Mesothelial cell of epicardium (in vitro differentiated cells): ENCODE measurements at places on chromosomes 11 and 22.

- peaks cover 23% of the 10 kb centered on the region for H3K4me1 ChIP-seq
- peaks cover 45% of the 10 kb centered on the region for H3K27me3 ChIP-seq
- peak; percentile 63 for DNase-seq
- peak overlapping the region; percentile 65 for H3K4me3 ChIP-seq
Measured at GRCh38 chr22:49481659-49482399, 345.8 kb downstream of the BRD1 start.

GRCh38 chr11:44763121-44763820 lies 36.5 kb downstream of the TSPAN18 start:
- no peak for DNase-seq
- peak overlapping the region; percentile 48 for H3K27ac ChIP-seq
- peaks cover 7% of the 10 kb centered on the region for H3K36me3 ChIP-seq
- no peaks in the 10 kb centered on the region for H3K27me3 ChIP-seq

- no peak for DNase-seq
- no peak overlapping the region for H3K4me3 ChIP-seq
- no peaks in the 10 kb centered on the region for H3K27me3 ChIP-seq
- no peaks in the 10 kb centered on the region for H3K36me3 ChIP-seq
Measured at GRCh38 chr11:13053255-13053917, 44.3 kb downstream of the RASSF10 start.

- no peak overlapping the region for H3K27ac ChIP-seq
- H3K36me3 ChIP-seq: no peaks in the 10 kb centered on the region
- H3K4me1 ChIP-seq: no peaks in the 10 kb centered on the region
- H3K4me3 ChIP-seq: no peak overlapping the region
- H3K27me3 ChIP-seq: no peaks in the 10 kb centered on the region
Measured at GRCh38 chr11:40759341-40759740, 700.1 kb downstream of the LRRC4C start.

- H3K4me3 ChIP-seq: no peak overlapping the region
- no peak for DNase-seq
- no peak overlapping the region for H3K27ac ChIP-seq
Measured at GRCh38 chr22:49260681-49261580, 566.7 kb downstream of the BRD1 start.

DNA sequence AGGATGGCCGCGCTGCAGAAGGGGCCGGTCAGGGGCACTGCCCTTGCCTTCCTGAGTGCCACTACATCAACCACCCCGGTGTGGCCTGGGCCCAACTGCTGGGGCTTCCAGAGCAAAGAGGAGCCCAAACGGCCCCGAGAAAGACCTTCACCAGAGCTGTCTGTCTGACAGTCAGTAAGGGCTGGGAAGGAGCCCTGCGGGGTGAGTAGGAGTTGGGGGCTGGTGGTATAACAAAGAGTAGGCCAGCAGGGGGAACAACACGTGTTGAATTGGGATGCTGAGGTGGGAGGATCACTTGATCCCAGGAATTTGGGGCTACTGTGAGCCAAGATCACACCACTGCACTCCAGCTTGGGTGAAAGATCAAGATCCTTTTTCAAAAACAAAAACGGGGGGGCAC lies 3.9 kb downstream of the GSTT4 start:
- H3K27me3 ChIP-seq: peaks cover 2% of the 10 kb centered on the region
- H3K27ac ChIP-seq: no peak overlapping the region
- no peaks in the 10 kb centered on the region for H3K36me3 ChIP-seq
- H3K4me3 ChIP-seq: no peak overlapping the region
- DNase-seq: no peak

- H3K27me3 ChIP-seq: peaks cover 54% of the 10 kb centered on the region
- DNase-seq: no peak
- peaks cover 24% of the 10 kb centered on the region for H3K4me1 ChIP-seq
- no peaks in the 10 kb centered on the region for H3K36me3 ChIP-seq
- H3K4me3 ChIP-seq: no peak overlapping the region
Measured at GRCh38 chr11:45660729-45661438, 4.5 kb downstream of the CHST1 start.

DNA sequence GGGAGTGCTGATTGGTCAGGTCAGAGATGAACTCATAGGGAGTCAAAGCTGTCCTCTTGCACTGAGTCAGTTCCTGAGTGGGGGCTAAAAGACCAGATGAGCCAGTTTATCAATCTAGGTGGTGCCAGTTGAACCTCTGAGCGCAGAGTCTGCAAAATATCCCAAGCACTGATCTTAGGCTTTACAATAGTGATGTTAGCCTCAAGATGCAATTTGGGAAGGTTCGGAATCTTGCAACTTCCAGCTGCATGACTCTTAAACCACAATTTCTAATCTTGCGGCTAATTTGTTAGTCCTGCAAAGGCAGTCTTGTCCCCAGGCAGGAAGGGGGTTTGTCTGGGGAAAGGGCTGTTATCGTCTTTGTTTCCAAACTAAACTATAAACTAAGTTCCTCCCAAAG lies 92.3 kb upstream of the PARVA start:
- peak overlapping the region; percentile 77 for H3K27ac ChIP-seq
- H3K27me3 ChIP-seq: peaks cover 6% of the 10 kb centered on the region
- H3K36me3 ChIP-seq: no peaks in the 10 kb centered on the region
- no peak for DNase-seq

DNA sequence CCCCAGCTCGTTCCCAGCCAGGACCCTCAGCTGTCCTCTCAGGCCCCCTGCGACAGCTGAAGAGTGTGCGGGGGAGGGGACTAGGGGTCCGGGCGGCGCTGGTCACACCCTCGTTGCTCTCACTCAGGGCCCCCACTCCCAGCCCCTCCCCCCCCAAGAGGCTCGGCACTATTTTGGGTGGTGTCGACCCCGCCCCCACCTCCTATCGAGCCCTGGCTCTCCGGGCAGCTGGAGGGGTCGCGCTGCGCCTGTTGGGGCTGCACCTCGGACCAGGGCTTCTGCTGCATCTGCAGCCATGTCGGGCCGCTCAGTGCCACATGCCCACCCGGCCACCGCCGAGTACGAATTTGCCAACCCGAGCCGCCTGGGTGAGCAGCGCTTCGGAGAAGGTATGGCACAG lies at the start of gene HSPB2:
TSS of gene HSPB2 (plus strand) at position 200 of the 400 bp plus-strand sequence. CDS start at position 296, 96 bp downstream.
- peaks cover 4% of the 10 kb centered on the region for H3K27me3 ChIP-seq
- no peak for DNase-seq
- peak within 1 kb of the TSS; percentile 78 for H3K27ac ChIP-seq

GRCh38 chr11:61298663-61299244 lies 3.6 kb upstream of the VWCE start:
- H3K27ac ChIP-seq: no peak overlapping the region
- H3K27me3 ChIP-seq: peaks cover 2% of the 10 kb centered on the region
- peaks cover 37% of the 10 kb centered on the region for H3K36me3 ChIP-seq

DNA sequence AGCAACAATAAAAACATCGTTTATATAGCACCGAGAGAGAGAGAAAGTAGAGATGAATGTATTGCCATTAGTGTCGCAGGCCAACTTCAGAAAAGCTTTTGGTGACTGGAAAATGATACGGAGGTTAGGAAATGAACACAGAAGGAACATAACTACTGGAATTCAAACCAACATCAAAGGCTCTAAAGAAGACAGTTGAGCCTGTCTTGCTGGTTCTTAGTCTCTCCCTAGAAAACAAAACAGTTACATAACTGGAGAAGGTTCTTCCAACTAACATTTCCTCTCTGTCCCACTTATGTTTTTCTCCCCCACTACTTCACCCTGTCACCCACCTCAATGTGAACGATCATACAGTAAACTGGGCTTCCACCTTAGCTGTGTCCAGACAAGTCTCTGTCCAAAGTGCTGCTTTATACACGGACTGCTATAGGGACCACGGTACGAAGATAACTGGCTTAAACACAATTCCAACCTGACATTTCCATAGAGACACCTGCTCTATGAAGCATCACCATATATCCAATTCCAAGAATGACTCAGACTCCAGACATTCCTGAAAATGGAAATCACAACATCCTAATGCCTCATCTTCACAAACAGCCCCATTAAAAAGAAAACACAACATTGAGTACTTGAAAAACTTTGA lies 85.2 kb upstream of the ARHGAP32 start:
- peaks cover 52% of the 10 kb centered on the region for H3K4me1 ChIP-seq
- no peak for DNase-seq
- H3K27me3 ChIP-seq: no peaks in the 10 kb centered on the region
- H3K4me3 ChIP-seq: peak overlapping the region; percentile 83
- no peaks in the 10 kb centered on the region for H3K36me3 ChIP-seq

GRCh38 chr22:39308614-39309363 lies 10.6 kb downstream of the RPL3 start:
- peaks cover 19% of the 10 kb centered on the region for H3K36me3 ChIP-seq

DNA sequence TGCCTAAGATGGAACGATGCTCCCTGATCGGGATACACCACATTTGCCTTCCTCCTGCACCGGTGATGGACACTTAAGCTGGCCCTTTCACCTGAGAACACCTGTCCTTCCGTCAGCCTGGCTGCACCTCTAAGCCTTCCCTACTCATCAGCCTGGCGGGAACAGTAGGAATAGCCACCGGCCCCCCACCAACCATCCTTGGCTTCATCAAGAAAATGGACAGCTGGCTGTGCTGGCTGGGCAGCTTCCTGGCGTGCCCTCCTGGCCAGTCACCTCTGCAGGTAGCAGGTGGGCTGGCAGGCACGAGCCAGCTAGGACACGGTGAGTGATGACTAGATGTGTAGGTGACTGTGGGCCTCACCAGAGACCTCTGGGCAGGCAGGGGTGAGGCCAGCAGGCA lies 142.8 kb downstream of the CTTN start:
- H3K27me3 ChIP-seq: no peaks in the 10 kb centered on the region
- no peaks in the 10 kb centered on the region for H3K4me1 ChIP-seq
- no peaks in the 10 kb centered on the region for H3K36me3 ChIP-seq
- H3K27ac ChIP-seq: no peak overlapping the region
- DNase-seq: no peak
- no peak overlapping the region for H3K4me3 ChIP-seq

- H3K27ac ChIP-seq: no peak overlapping the region
- H3K36me3 ChIP-seq: peaks cover 5% of the 10 kb centered on the region
- DNase-seq: no peak
- H3K4me1 ChIP-seq: peaks cover 5% of the 10 kb centered on the region
- H3K4me3 ChIP-seq: no peak overlapping the region
- H3K27me3 ChIP-seq: no peaks in the 10 kb centered on the region
Measured at GRCh38 chr22:33757041-33757801, 163.1 kb downstream of the LARGE1 start.

DNA sequence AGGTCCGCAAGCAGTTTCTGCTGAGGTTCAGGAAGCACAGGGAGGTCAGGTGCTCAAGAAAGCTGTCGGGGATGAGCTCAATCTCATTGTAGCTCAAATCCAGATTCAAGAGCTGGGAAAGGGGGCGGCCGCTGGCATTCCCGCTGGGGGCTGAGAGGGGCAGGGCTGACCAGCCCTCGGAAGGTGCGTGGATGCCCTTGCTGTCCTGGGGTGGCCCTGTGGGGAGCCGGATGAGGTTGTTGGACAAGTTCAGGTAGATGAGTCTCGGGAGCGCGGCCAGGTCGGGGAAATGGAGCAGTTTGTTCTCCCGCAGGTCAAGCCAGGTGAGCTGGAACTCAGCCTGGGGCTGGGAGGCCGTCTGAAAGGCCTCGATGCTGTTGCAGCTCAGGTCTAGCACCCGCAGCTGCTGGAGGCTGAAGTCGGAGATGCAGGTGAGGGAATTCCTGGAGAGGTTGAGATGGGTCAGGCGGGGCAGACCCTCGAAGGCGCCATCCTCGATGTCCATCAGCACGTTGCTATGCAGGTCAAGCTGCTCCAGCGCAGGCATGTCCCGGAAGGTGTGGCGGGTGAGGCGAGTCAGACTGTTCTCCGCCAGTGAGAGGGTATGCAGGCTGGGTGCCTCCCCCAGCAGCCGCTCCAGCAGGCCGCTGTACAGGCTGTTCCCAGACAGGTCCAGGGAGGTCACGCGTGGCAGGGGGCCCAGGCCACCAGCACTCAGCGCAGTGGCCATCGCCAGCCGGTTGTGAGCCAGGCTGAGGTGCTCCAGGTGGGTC lies 9.8 kb downstream of the LRRC32 start:
- peaks cover 9% of the 10 kb centered on the region for H3K4me1 ChIP-seq
- no peak overlapping the region for H3K27ac ChIP-seq
- DNase-seq: no peak
- H3K4me3 ChIP-seq: no peak overlapping the region

GRCh38 chr22:19285831-19286230 lies 5.7 kb downstream of the CLTCL1 start:
- DNase-seq: no peak
- H3K27me3 ChIP-seq: peaks cover 29% of the 10 kb centered on the region
- no peaks in the 10 kb centered on the region for H3K36me3 ChIP-seq

DNA sequence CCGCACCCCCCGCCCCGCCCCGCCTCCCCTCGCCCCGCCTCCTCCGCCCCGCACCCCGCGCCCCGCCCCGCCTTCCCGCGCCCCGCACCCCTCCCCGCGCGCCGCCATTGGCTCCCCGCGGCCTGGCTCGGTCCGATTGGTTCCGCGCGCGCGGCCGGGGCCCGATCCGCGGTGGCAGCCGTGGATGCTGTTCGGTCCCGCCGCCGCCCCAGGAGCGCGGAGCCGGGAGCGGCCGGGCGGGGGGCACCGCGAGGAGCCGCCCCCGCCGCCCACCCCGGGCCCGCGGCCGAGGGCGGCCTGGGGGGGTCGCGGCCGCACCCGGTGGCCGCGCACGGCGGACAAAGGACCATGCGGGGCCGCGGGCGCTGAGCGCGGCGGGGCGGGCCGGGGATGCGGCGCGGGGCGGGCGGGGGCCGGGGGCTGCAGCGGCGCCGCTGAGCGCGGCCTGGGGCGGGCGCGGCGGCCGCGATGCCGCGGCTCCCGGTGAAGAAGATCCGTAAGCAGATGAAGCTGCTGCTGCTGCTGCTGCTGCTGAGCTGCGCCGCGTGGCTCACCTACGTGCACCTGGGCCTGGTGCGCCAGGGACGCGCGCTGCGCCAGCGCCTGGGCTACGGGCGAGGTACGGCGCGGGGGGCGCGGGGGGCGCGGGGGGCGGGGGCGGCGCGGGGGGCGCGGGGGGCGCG lies at the start of gene B4GALNT4:
TSS of gene B4GALNT4 (plus strand) at position 164 of the 683 bp plus-strand sequence. CDS start at position 469, 305 bp downstream.
- peak within 1 kb of the TSS; percentile 95 for H3K27ac ChIP-seq
- H3K4me1 ChIP-seq: peaks cover 20% of the 10 kb centered on the region
- peaks cover 20% of the 10 kb centered on the region for H3K36me3 ChIP-seq
- H3K27me3 ChIP-seq: peaks cover 8% of the 10 kb centered on the region
- H3K4me3 ChIP-seq: peak within 1 kb of the TSS; percentile 89
- DNase-seq: no peak

GRCh38 chr11:45213717-45214116 lies 67.3 kb downstream of the PRDM11 start:
- H3K4me1 ChIP-seq: peaks cover 21% of the 10 kb centered on the region
- H3K36me3 ChIP-seq: peaks cover 17% of the 10 kb centered on the region
- no peaks in the 10 kb centered on the region for H3K27me3 ChIP-seq
- H3K4me3 ChIP-seq: no peak overlapping the region
- DNase-seq: no peak

DNA sequence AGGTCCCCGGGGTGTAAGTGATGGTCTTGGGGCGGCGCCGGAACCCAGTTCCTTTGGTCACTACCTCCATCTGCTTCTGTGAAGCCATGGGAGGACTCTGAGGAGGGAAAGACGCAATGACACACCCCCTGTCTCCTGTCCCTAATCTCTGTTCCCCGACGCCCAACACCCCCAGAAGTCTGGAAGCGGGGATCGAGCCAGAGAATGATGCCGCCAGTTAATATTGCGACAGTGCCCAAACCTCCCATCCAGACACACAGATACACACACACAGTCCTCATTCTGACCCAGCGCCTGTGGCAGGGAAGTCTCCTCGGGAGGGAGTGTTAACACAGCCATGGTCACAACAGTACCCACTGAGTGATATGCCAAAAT lies 352 bp downstream of the C22orf23 start:
- peak overlapping the region; percentile 99 for H3K4me3 ChIP-seq
- H3K27ac ChIP-seq: peak overlapping the region; percentile 94
- H3K36me3 ChIP-seq: peaks cover 13% of the 10 kb centered on the region

- H3K27me3 ChIP-seq: no peaks in the 10 kb centered on the region
- H3K4me1 ChIP-seq: peaks cover 8% of the 10 kb centered on the region
- no peak overlapping the region for H3K27ac ChIP-seq
- no peak for DNase-seq
- H3K36me3 ChIP-seq: no peaks in the 10 kb centered on the region
Measured at GRCh38 chr11:102240502-102240901, 76.8 kb upstream of the BIRC3 start.

- no peak for DNase-seq
- H3K4me3 ChIP-seq: no peak overlapping the region
- peaks cover 30% of the 10 kb centered on the region for H3K4me1 ChIP-seq
- no peaks in the 10 kb centered on the region for H3K27me3 ChIP-seq
Measured at GRCh38 chr11:74147199-74147929, 23.4 kb downstream of the C2CD3 start.
